ENCODE measurements at places on chromosomes 1 and 21.

DNA sequence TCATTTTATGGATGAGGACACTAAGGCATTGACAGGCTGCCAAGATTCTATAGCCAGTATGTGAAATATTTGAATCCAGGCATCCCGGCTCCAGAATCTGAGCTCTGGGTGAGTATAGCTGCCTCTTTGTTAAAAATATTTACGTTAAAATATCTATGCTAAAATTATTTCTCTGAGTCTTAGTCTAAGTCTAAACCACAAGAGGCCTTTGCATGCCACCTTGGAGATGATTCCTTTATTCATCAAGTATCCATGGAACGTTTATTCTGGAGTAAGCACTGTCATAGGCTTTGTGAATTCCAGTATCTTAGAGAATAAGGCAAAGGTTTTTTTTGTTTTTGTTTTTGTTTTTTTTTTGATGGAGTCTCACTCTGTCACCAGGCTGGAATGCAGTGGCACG, 116.4 kb downstream of the GREM2 start:
- no peak for DNase-seq

DNA sequence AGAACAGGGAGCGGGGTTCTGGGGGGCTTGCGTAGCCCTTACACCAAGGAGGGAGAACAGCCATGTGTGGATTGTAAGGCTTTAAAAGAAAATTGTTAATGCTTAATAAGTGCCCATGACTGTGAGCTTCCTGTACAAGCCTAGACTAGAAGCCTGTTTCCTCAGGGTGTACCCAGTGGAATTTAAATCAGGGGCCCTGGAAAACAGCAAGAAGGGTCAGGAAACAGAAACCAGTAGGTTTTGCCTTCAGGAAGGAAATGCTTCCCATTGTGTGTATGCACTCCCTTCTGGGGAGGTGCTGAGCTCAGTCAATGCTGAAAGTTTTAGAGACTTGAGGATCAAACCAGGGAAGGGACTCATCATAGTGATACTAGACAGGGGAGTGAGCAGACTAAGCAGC, 12.7 kb downstream of the UTP11 start:
- DNase-seq, result no peak

GRCh38 chr1:203744075-203744972, 20.7 kb upstream of the LAX1 start:
- no peak for DNase-seq

GRCh38 chr1:37472281-37472680, 2.1 kb upstream of the ZC3H12A start:
- DNase-seq, result no peak

GRCh38 chr1:111553196-111553595, 49.8 kb upstream of the ADORA3 start:
- no peak for DNase-seq

- no peak for DNase-seq
These were observed 5.9 kb upstream of the MTFR1L start for GRCh38 chr1:25813734-25814471.

- DNase-seq, result peak; percentile 60
These were observed 1.1 kb downstream of the LPGAT1 start for GRCh38 chr1:211829343-211830054.

- DNase-seq, result no peak
These were observed 7.3 kb upstream of the TINAGL1 start for GRCh38 chr1:31568895-31569595.

DNA sequence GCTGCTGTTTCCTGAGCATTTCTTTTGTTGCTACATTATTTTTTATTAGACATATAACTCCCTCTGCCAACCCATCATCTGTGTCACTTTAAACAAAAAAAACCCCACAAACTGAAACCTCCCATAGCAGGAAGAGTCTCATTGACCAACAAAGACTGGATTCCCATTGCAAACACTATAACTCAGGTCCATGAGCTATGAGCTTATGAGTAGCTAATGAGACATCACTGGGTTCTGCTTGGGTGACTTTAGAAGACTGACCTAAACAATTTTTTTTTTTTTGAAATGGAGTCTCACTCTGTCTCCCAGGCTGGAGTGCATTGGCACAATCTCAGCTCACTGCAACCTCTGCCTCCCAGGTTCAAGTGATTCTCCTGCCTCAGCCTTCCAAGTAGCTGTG, 212.8 kb downstream of the LTN1 start:
- DNase-seq, result no peak

DNA sequence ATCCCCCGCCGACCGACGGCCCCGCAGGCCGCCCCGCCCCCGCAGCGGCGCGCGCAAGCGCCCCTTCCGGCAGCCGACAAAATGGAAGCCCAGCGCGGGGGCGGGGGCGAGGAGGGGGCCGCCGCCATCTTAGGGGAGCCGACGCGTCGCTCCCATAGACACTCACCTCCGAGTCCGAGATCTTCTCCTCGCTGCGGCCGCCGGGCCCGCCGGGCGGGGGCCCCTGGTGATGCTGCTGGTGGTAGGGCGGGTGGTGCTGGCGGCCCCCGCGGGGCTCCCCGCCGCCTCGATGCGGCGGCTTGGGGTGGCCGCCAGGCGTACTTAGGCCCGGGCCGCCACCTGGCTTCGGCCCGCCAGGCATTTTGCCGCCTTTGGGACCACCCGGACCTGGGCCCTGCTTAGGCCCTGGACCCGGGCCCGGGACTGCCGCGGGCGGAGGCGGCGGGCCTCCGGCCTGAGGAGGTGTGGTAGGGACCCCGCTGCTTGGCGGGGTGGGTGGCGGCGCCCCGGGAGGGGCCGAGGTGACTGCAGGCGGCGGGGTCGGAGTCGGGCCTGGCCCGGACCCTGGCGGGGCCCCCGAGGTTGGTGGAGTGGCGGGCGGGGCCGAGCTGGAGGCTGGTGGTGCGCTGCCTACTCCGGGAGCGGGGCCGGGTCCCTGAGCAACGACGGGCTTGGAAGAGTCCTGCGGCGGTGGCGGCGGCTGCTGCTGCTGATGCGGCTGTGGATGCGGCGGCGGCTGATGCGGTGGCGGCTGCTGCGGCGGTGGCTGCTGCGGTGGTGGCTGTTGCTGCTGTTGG, 691 bp downstream of the SFPQ start:
- DNase-seq, result peak; percentile 95

DNA sequence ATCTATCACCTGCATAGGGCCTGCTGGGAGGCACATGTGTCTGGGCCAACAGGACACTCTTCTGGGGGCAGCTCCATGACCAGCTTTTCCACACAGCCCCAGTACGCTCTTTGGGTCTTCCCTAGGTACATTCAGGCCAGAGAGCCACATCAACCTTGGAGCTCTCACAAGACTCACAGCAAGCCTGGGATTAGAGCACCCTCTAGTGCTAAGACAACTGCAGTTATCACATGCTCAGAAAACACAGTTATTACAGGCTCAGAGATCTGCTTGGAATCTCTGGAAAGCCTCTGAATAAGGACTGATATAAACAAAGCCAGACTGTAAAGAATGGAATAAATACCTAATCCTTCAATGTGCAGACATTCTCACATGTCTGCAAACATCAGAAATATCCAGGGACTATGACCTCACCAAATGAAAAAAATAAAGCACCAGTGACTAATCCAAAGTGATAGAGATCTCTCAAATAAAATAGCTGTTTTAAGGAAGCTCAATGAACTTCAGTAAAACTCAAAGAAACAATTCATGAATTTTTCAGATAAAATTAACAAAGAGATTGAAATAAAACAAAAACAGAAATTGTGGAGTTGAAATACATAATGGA, 563.9 kb upstream of the NR5A2 start:
- no peak for DNase-seq

DNA sequence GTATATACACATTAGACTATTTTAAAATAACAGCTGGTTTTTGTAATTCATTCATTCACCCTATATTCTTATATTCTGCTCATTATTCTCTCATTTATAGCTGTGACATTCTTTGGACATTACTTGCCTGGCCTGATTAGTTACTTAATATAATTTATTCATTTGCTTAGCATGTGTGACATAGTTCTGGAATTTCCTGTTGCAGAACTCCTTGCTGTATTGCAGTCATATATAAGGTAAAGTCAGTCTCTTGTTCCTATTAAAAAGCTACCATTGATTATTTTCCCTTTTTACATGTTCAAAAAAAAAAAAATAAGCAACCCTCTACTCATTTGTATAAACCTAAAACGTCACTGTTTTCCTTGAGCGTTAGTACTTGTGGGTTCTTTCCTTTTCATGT, 23.9 kb downstream of the GNAT2 start:
- no peak for DNase-seq

- DNase-seq, result no peak
These were observed 16.0 kb downstream of the ABCA4 start for GRCh38 chr1:94104776-94105580.

DNA sequence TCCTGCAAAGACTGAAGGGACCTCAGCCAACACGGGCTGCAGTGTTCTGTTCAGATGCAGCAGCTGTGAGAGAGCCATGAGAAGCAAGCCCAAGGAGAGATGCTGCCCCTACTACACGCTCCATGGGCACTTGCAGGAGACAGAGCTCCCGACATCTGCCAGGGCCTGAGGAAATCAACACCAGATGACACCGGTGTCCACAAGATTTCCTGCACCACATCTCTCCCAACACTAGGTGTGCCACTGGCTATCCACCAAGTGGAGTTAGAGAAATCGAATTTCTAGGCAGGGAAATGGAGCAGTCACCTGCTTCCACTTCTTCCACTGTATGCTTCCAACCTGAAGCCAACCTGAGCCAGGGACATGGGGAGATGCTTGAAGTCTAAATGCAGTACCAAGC, 445.3 kb downstream of the RWDD3 start:
- DNase-seq, result no peak

GRCh38 chr1:44780583-44781121, 5.3 kb downstream of the RPS8 start:
- DNase-seq, result no peak

DNA sequence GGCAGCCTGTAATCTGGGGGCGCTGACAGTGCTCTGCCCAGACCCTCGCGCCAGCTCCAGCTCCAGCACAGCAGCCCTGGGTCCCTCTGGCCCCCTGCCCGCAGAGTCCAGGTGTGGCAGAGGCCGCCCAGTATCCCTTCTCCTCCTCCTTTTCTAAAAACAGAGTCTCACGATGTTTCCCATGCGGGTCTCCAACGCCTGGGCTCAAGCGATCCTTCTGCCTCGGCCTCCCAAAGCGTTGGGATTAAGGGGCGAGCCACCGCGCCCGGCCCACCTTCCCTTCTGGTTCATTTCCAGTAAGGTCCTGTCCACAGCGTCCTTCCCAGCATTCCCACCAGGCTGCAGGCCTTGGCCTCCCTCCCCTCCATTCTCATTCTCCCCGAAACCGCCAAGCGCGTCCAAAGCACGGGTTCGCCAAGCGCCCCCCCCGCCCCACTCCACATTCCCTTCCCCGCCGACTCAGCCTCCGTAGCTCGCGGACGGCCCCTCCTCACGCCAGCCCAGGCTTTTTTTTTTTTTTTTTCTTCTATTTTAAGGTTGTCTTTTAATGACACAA, 2.0 kb upstream of the PCBP3 start:
- DNase-seq, result no peak

GRCh38 chr1:9428601-9429341, 110.5 kb upstream of the SLC25A33 start:
- peak; percentile 93 for DNase-seq

- no peak for DNase-seq
These were observed 7.6 kb downstream of the UBL4B start for GRCh38 chr1:110119843-110120242.

DNA sequence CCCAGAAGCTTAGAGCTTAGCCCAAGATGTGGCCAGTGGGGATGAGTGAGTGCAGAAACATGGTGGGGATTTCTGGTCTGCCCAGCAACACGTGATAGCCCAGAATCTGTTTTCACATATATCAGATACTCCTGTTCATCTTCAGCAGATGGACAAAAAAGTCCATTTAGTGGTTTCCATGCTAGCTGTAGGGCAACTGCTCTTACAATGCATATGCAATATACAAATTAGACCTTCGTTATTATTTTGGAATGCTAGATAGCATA, 96.9 kb upstream of the SGIP1 start:
- no peak for DNase-seq

GRCh38 chr1:154623358-154623757, 15.4 kb upstream of the ADAR start:
- no peak for DNase-seq

GRCh38 chr1:108107658-108108057, 92.5 kb downstream of the SLC25A24 start:
- no peak for DNase-seq

- peak; percentile 51 for DNase-seq
These were observed 35.4 kb downstream of the RSPH1 start for GRCh38 chr21:42460391-42461184.

GRCh38 chr21:39564200-39564599, 48.5 kb upstream of the B3GALT5 start:
- no peak for DNase-seq

- DNase-seq, result no peak
These were observed 6.2 kb upstream of the TEX50 start for GRCh38 chr1:173628888-173629287.

- no peak for DNase-seq
These were observed 47.5 kb upstream of the CRNN start for GRCh38 chr1:152461544-152461943.

DNA sequence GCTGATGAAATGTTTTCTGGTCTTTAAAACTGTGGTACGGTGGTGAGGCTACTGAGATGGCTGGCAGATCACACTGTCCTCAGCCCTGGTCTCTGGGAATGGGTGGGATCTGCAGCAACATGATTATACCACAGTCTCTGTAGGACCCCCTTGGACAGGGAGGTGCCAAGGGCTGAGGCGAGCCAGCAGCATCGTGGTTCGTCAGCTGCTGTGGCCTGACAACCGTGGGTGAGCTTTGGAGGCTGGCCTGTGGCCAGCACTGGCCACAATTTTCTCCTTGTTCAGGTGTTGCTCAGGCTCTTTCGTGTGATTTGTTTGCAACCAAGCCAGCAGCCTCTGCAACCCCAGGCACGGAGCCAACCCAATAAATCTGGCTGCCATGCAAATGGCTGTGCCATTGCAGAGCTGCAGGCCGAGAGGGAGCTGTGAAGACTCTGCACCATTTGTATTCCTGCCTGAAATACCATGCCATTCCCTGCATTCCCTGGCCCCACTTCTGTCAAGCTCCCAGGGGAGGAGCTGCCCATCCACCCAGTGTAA, 70.9 kb downstream of the PCP4 start:
- no peak for DNase-seq

GRCh38 chr1:117669572-117669971, 63.7 kb downstream of the TENT5C start:
- DNase-seq, result no peak

DNA sequence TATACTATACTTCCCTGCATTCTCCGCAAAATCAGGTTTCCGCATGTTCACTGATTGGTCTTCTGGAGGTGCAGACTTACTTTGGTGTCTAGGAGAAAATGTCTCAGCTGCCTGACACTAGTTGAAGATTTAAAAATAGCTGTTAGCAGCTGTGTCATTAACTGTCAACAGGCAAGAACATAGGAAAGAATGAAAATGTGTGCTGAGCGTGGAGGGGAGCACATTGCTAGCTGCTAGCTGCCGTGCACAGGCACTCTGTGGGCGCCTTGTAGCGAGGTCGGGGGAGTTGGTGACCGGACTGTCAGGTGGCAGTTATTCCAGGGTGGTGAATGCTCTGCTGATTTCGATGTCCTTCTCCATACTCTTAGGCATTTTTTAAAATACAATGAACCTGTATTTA, 5.2 kb downstream of the FAAH start:
- no peak for DNase-seq

DNA sequence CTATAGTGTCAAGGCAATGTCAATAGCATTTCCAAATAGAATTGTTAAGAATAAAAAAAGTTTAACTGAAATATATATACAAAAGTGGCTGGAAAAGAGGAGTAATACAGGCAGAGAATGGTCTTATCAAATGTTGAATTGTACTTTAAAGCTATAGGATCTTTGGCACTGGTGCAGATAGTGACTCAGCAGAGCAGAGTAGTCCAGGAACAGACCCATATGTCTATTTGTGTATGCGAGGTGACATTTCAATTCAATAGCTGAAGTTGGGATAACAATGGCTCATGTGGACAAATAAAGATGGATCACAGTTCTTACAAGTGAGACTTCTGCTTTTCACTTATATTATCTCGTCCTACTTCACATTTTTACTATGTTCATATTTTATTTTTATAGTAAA, 543.0 kb upstream of the B3GALT2 start:
- no peak for DNase-seq

All from right kidney (tissue), 9 donors.